ENCODE measurements at places on chromosomes 12 and 14. TPM values are rescaled to one million over a fixed set of nuclear protein-coding genes. Genes with fewer than 3 reads are reported as not detected.

SMOC1 gene
- total RNA-seq: not detected

ASCL1 gene
- total RNA-seq: not detected

PLBD1 gene
- 49.7 TPM for total RNA-seq

ADGRD1 gene
- 9.4 TPM for total RNA-seq

ERC1 gene
- 60.2 TPM for total RNA-seq

ERBB3 gene
- total RNA-seq: 634 TPM

CIT gene
- total RNA-seq: 5.6 TPM

CCDC197 gene
- not detected for total RNA-seq

DNA sequence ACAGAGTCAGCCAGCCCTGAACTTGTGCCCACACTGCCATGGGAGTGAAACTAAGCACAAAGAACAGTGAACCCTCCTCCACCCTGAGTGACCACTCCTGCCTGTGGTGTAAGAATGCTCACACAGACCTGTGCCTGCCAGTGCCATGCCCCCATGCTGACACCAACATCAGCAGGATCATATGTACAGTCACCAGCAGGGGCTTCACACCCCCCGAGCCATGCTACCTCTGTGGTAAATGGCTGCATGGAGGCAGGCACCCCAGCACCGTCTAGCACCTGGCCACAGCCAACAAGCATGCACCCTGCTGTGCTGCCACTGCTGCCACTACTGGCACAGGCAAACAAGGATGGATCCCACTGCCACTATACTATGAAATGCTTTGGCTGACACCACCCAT lies 344.4 kb upstream of the CCDC196 start:
- DNase-seq: no peak

- no peak for DNase-seq
Measured at GRCh38 chr14:74954232-74954946, 1.0 kb downstream of the PGF start.

DNA sequence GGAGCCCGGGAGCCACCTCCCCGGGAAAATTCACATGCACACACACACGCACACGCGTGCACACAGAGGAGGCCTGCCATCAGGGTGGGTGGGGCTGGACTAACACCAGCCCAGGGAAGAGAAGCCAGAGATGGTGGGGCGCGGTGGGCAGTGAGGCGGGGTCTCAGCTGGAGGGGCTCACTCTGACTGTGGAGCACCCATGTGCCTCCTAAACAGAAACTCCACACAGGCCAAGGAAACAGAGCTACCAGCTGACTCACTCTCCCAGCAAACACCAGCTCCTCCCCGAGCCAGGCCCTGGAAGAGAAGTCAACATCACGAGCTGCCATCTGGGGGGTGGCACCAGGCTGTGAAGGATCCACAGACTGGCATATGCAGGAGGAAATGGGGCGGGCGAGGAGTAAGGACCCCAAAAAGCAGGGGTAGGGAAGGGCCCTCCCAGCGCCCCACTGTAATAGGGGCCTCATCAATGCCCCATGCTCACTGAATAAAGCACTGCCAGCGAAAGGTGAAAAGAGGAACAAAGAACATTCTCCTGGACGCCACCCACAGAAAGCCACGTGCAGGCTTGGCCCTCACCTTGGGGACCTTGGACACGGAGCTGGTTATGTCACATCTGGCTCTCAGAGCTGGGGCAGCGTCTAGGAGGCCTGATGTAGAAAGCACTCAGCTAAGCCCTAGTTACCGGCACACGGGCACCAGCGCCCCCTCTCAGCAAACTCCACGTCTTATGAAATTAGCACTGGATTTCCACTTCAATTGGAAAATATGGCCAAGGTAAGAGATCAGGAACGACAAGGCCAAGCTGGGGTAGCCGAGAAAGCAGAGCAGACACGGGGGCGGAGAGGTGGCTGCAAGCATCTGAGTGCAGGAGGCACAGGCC lies 8.4 kb upstream of the INF2 start:
- DNase-seq: peak; percentile 77

- peak; percentile 60 for DNase-seq
Measured at GRCh38 chr14:65131301-65131701, 29.0 kb upstream of the MAX start.

- no peak for DNase-seq
Measured at GRCh38 chr12:47219243-47219642, 139.5 kb upstream of the AMIGO2 start.

DNA sequence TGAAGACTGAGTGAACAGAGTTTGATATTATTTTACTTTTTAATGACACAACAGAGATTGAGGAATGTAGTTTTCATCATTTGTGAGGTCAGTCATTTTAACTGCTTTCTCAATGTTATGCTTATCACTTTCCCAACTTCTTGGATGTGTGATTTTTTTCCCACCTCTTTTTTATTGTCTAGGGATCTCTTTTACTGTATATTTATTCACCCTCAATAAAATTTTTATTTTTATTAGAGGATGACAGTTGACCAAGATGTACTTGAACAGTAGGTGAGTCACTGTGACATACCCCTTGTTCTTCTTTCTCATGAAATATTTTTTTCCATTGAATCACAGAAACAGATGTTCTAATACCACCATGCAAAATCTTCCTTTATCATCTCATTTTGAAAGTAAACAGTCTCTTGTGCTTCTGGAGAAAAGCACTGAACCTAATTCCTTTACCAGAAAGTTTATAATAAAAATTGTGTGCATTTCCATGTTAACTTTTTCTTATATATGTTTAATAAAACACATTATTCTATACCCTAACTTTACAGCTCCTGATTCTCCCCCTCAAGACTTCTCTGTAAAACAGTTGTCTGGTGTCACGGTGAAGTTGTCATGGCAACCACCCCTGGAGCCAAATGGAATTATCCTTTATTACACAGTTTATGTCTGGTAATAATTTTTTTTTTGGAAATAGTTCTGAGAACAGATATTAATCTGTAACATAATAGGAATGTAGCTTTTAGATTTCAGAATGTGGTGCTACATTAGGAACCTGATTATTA lies 65.9 kb downstream of the PTPRQ start:
- no peak for DNase-seq

- no peak for DNase-seq
Measured at GRCh38 chr14:87043667-87044200, 949.2 kb downstream of the GALC start.

DNA sequence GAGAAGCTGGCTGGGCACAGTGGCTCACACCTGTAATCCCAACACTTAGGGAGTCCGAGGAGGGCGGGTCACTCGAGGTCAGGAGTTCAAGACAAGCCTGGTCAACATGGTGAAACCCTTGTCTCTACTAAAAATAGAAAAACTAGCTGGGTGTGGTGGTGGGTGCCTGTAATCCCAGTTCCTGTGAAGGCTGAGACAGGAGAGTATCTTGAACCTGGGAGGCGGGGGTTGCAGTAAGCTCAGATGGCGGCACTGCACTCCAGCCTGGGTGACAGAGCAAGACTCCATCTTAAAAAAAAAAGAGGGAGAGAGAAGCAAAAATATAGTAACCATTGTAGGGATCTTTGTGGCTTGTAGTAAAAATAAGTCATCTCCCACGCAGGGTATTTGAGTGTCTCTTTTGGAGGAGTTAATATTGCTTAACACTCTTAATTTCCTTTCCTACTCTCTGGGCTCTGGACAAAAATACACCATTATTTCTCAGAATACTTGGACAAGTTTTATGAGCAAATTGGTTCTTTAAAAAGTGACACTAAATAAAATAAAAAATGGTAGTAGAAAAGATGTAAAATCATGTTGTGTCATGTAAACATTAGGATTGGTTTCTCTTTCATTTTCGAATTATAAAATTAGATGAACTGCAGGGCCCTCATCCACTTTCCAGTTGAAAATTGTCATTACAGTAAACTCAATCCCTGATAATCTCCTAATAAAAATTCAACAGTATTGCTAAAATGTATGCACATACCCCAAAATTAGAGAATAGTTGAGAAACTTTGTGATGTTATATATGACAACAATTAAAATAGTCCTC lies 61.1 kb upstream of the C12orf71 start:
- no peak for DNase-seq

DNA sequence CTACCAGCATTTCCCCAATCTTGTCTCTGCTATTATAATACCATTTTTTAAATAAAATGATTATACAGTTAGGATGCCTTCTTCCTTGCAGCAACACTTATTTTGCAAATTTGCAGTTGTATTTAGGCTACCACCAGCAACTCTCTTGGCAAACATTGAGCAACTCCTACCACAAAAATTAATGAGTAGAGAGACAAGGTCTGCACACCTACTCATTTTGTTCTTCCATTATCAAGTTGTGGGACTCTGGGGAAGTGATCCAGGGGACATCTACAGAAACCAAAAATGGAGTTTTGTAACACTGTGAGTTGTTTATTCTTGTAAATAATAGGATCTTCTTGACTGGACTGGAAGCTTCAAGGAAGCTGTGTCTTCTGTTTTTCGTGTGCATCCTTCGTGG lies 38.6 kb downstream of the DGLUCY start:
- DNase-seq: no peak

DNA sequence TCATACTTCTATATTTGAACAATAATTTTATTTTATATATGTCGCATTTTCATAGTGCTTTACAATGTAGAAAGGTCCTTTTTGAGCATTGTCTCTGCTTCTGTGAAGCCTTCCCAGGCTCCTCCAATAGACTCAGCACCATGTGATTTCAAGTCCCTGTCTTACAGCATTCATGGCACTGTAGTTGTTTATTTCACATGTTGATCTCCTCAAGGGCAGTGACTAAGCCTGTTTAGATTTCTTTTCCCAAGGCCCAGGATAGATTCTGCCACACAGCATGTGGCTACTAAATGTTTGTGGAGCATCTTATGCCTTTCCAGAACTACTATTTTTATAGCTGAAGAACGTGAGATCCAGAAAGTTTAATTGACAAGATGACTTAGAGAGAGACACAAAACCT lies 391.7 kb downstream of the TMEM117 start:
- no peak for DNase-seq

All from transverse colon (tissue), 4 donors.